ENCODE measurements at places on chromosomes 4 and X. TPM values are rescaled to one million over a fixed set of nuclear protein-coding genes. Genes with fewer than 3 reads are reported as not detected.

The CNKSR2 gene
- total RNA-seq = 0.17 TPM

The GPR119 gene
- total RNA-seq = not detected

The SRPX2 gene
- 22.0 TPM for total RNA-seq

The GYG2 gene
- total RNA-seq = 0.68 TPM

The GUCY1B1 gene
- total RNA-seq = 6.3 TPM

The NPY5R gene
- not detected for total RNA-seq

The ADAMTS3 gene
- 0.68 TPM for total RNA-seq

The MAGEA9 gene
- not detected for total RNA-seq

The PGRMC2 gene
- total RNA-seq = 47.2 TPM

The CXorf49 gene
- not detected for total RNA-seq

The PRICKLE3 gene
- total RNA-seq = 9.7 TPM

The CXCL9 gene
- total RNA-seq = not detected

The NXF2 gene
- total RNA-seq = not detected

The SLC9B1 gene
- not detected for total RNA-seq

The ATP1B4 gene
- not detected for total RNA-seq

The SORBS2 gene
- total RNA-seq = 200 TPM

The GJB1 gene
- total RNA-seq = not detected
